NCI-H526 (cell line): ENCODE measurements at places on chromosomes 16 and 17.

- DNase-seq = no peak
Measured at GRCh38 chr17:49832840-49833599, 14.8 kb downstream of the TAC4 start.

DNA sequence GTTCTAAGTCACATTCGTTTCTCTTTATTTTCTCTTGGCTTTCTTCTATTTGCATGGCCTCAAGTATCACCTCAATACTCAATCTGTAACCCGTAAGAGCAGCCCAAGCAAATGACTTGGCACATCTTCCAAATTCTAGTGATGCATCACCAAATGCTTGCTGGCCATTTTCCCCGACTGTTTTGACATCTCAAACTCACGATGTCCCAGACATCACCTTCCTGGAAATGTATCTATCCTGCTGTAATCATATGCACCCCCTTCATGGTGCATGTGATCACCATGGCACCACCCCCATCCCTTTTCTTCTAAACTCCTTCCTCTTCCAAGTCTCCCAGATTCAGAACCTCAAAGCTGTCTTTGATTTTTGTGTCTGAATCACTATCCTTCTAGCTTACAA, 24.0 kb upstream of the ABCA5 start:
- no peak for DNase-seq

- peak; percentile 17 for DNase-seq
Measured at GRCh38 chr16:66357523-66357928, 9.0 kb upstream of the CDH5 start.

DNA sequence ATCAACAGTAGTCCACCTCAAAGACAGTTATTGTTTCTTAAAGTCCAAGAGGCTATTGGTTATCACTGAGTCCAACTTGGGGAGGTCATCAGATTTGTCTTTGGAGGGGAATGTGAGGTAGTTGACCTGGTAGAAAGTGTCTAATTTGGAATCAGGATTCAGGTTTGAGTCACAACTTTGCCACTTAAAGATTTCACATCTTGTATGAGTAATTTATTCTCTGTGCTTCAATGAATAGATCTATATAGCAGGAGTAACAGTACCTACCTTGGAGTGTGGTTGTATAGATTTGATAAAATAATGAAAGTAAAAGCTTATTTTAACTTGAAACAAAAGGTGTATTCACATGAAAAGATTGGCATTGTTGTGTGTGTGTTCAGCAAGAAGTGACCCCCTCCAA, 119.3 kb upstream of the TBX2 start:
- DNase-seq = no peak

DNA sequence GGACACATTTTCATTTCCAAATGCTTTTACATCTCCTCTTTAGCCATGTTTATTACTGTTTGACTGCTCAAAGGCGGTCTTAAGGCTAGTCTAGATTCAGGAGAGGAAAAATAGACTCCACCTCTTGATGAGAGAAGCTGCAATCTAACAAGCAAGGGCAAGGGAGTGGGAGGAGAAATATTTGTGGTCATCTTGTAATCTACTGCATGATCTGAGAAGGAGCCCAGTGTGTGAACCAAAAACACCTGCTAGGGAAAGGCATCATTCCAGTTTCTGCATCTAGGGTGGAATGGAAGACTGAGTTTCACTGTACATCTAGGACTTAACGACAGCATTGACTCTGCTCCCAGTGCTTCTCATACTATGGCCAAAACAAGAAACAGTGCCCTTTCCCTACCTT, 232.2 kb upstream of the HS3ST3A1 start:
- no peak for DNase-seq

DNA sequence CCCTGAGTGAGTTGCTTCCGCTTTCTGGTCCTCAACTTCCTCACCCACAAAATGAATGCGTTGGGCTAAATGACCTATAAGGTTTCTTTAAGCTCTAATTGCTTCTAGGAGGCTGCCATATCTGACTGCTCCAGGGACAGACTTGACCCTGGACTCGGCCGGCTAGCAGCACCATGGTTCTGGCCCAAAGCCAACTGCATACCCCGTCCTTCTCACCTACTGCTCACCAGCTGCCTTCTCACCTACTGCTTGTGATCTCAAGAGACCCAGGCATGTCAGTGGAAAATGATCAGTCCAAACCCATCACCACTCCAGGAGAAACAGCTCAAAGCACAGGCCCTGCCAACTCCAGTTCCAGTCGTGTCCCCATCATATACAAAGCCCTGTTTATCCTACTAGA, 124.3 kb upstream of the IRX5 start:
- no peak for DNase-seq

- no peak for DNase-seq
Measured at GRCh38 chr16:86026916-86027315, 128.0 kb downstream of the IRF8 start.

DNA sequence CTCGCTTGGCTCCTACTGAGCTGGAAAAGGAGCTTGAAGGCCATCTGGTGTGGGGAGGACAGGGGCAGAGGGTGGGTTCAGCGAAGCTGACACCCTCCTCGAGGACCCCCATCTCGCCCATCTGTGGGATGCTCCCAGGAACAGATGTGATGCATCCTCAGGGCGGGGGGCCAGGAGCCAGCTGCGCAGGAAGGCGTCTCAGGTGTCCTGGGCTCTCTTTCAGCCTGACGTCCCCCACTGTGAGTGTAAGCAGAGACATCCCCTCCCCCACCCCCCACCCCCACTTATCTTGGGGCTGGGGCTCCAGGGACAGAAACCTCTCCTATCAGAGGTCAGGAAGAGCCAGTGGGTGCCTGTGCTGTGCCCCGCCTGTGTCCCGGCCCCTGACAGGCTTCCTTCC, 16.2 kb downstream of the KIF19 start:
- DNase-seq = no peak

DNA sequence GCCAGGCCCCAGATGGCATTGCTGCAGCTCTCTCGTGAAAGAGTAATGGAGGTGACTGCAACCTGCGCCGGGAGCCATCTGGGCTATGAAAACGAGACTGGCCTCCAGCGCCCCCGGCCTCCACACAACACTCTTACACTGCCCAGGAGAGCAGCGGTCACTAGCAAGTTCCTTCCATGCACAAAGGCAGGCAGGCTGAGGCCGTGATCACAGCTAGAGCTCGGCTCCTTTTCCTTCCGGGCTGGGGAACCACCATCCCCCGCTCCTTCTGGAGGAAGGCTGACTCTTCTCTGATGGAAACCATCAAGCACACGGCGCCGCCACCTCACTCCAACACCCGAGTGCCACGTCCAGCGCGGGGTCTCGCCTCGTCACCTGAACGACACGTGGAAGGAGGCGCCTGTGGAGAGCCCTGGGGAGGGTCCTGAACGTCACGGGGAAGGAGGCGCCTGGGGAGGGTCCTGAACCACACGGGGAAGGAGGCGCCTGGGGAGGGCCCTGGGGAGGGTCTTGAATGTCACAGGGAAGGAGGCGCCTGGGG, 61.9 kb downstream of the KLHDC4 start:
- no peak for DNase-seq

DNA sequence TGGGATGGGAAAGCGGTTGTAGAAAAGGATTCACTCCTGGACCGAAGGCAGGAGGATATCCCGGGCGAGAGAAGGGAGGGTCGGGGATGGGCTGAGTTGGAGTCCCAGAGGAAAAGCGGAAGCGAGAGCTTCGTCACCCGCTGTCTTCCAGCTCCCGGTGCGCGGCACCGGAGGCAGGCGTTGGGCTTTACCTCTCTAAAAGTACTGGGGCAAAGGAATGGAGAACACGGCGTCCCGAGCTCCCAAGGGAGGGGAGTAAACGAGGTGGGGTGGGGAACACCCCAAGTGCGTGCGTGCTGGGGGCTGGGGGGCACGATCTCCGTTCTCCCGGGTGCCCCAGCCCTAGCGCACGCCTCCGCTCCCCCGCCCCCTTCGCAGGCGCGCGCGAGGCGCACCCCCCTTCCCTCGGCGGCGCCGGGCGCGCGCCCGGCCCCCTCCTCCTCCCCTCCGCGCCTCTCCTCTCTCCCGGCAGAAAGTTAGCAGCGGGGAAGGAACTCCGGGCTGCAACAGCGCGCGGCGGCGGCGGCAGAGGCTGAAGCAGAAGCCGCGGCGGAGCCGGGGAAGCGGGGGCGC, at the start of gene HS3ST4:
Gene HS3ST4 (plus strand): TSS at position 441 of the 573 bp plus-strand sequence.
- DNase-seq = peak; percentile 22

DNA sequence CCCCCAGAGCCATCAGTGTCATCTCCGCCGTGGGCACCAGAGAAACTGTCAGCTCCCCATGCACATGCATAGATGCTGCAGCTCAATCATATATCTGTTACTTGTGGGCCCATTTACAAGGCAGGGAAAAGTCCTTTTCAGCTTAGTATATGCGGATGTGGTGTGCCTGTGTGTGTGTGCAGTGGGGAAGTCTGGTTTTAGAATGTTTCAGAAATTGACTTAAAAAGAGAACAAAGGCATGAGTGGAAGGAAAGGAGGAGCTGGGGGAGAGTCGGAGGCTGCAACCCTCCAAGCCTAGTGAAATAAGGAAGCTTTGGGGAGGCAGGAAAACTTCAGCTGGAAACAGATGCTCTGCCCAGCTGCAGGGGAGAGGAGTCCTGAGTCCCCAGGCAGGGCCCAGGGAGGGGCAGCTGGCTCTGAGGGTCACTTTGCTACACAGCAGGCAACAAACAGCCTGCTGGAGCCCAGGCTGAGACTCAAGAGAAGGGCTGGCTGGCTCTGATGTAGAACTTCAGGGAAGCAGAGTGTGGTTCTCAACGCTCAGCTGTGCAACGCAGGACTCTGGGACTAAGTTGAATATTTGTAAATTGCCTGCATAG, 11.1 kb upstream of the CD300LD start:
- DNase-seq = no peak

DNA sequence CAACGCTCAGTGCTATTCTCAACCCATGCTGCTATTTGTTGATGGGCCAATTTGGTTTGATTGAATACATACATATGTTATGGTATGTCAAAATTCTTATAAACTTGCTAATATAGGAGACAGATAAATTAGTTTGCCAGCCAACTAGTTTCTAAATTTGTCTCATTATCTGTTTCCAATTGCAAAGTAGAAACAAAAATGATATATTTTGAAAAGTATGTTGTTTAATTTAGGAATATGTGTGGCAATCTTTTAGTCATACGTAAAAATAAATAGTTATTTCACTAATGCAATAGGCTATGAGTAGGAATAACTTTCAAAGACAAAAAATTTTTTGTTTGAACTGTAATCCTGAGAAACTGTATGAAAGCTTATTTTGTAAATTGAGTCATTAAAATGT, 210.6 kb upstream of the KCNJ16 start:
- DNase-seq = no peak

GRCh38 chr17:78176548-78177025, 8.2 kb downstream of the SYNGR2 start:
- DNase-seq = peak; percentile 74

DNA sequence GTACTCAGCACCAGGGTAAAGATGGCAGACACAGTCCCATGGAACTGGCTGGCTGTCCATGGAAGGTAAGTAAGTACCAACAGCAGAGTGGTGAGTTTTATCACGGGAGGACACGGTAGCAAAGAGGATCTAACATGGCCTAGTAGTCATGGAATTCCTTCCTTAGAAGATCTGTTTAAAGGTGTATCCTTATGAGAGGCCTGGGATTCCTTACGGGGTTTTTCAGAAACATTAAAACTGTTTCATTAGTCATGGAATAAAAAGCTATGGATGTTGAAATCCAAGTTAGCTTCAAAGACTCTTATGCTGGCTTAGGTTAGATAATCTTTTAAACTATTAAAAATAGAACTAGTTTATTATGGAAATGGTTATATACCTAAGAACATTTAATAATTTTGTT, 7.4 kb downstream of the FTO start:
- DNase-seq = no peak

- no peak for DNase-seq
Measured at GRCh38 chr16:24524855-24525677, 14.3 kb upstream of the RBBP6 start.

- no peak for DNase-seq
Measured at GRCh38 chr16:56332464-56333079, 92.8 kb downstream of the AMFR start.

DNA sequence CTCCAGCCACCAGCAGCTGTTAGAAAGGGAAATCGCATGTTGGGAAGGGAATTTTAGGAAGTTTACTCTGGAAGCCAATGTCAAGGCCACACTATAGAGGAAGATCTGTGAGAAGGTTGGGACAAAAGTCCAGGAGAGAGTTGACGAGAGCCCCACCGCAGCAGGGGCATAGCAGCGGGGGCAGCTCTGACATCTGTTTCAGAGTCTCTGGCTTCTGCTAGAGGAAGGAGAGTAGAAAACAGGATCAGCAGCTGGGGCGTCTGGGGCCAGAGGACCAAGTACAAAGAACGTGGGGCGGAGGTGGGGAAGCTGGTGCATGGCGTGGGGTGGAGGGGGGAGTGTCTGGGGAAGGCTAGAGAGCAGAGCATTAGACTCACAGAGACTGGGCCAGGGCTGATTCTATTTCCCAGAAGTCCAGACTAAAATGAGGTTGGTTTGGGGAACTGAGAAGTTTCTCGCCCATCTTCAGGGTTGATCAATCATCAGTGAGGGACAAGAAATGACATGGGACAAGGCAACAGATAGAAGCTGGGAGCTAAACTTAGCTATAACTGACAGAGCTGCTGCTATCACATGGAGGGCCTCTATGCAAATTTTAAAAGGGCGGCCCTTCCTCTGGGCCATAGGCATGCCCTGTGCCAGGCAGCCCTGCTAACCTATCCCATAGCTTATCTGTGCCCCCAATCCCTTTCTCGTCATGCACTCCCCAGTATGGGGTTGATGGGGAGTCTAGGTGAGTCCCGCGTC, 1.2 kb downstream of the RABEP2 start:
- peak; percentile 70 for DNase-seq

GRCh38 chr17:63189082-63189481, 223.0 kb downstream of the TANC2 start:
- no peak for DNase-seq

GRCh38 chr16:79209308-79209707, 391.2 kb downstream of the MAF start:
- no peak for DNase-seq

GRCh38 chr17:55580596-55581133, 69.4 kb upstream of the SMIM36 start:
- DNase-seq = no peak

DNA sequence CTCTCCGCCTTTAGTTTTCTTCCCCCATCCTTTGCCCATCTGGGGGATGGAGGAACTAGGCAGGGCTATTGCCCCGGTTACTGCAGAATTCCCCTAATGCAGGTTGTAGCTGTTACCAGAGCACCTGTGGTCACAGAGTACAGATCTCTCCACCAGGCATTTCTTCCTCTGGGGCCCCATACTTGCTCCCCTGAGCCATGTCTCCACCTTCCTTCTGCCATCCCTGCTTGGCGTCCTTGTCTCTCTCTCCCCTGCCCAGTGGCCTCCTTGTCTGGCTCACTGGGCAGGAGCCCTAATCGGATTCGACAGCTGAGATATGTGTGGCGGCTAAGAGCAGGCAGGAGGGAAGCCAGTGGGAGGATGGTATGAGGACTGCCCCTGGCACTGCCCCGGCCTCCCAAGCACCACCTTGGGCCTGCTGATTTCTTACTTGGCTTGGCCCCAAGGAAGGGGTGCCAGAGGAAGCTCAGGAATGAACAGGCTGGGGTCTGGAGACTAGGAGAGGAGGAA, 2.0 kb downstream of the RARA start:
- no peak for DNase-seq
